Activated CD8-positive, alpha-beta T cell treated with anti-CD3 and anti-CD28 coated beads for 36 hours (primary cell): ENCODE measurements at places on chromosomes 16 and 17. TPM values are rescaled to one million over a fixed set of nuclear protein-coding genes. Genes with fewer than 3 reads are reported as not detected.

- peak; percentile 48 for DNase-seq
These were observed 155.4 kb downstream of the CLEC16A start for GRCh38 chr16:11099672-11100205.

DNA sequence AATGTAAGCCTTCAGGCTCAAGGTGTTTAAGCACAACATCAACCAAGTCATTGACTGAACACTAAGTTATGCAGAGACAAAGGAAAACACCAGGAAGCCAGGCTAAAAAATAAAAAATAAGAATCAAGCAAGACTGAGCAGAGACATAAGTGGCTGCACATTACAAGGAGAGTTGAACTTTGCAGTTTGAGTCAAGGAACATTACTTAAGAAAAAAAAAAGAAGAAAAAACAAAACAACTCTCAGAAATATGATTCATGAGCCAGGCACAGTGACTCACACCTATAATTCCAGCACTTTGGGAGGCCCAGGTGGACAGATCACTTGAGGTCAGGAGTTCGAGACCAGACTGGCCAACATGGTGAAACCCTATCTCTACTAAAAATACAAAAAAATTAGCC is 168.1 kb downstream of the C16orf95 start:
- DNase-seq, result no peak

Gene NME1
- 296 TPM for total RNA-seq

Gene GP1BA
- not detected for total RNA-seq

Gene FAM171A2
- total RNA-seq, result 0.43 TPM

DNA sequence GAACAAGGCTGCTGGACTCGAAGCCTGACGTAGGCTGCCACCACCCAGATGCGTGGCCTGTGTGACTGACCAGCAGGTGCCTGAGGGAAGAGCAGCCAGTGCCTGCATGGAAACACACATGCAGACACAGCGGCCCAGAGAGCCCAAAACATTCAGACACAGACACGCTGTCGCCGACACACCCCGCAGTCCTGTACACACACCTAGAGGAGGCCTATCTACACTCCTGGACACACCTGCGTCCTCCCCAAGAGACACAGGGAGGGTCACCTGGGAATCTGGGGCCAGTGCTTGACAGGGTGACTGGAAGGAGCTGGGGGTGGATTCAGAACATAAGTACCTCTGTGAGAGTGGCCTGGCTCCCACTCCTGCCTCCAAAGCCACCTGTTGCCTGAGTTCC is 6.1 kb upstream of the TSPOAP1 start:
- DNase-seq, result no peak

- peak; percentile 33 for DNase-seq
These were observed 670 bp upstream of the CTF1 start for GRCh38 chr16:30895627-30896260.

DNA sequence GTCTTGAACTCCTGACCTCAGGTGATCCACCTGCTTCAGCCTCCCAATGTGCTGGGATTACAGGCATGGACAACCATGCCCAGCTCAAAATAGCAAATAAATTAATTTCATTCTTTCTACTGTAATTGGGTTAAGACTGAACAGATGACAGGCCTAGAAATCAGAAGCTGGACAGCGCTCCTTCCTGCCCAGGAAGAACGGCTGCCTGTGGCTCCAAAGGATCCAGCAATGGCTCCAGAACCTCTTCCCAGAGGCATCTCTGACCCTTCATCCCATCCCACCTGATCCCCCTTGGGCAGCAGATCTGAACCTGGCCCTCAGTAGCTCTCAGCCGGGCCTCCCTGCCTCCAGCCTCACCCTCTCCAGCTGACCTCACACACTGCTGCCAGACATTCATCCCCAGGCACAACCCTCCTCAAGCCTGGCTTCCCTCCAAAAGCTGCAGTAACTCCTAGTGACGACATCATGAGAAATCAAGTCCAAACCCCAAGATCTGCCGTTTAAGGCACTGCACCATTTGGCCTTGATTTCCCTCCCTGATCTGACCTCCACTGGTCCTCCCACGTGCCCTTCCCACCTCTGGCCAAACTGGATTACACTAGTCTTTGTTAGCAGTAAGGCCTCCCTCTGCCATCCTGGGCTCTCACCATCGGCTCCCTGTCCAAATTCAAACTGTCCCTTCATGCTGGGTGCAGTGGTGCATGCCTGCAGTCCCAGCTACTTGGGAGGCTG is 3.1 kb upstream of the MIF4GD start:
- no peak for DNase-seq

DNA sequence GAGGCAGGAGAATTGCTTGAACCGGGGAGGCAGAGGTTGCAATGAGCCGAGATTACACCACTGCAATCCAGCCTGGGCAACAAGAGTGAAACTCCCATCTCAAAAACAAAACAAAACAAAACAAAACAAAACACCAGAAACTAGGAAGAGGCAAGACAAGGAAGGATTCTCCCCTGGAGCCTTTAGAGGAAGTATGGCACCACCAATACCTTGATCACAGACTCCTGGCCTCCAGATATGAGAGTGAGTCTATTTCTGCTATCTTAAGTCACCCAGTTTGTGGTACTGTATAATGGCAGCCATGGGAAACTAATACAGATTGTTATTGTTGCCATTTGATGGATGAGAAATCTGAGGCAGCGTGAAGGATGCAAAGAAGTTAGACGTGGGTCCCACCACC is 14.6 kb upstream of the CPPED1 start:
- no peak for DNase-seq

- no peak for DNase-seq
These were observed 70.2 kb upstream of the NETO2 start for GRCh38 chr16:47213761-47214440.

GRCh38 chr17:56810891-56811775 is 22.6 kb downstream of the C17orf67 start:
- DNase-seq, result no peak

Gene KRT33B
- not detected for total RNA-seq

DNA sequence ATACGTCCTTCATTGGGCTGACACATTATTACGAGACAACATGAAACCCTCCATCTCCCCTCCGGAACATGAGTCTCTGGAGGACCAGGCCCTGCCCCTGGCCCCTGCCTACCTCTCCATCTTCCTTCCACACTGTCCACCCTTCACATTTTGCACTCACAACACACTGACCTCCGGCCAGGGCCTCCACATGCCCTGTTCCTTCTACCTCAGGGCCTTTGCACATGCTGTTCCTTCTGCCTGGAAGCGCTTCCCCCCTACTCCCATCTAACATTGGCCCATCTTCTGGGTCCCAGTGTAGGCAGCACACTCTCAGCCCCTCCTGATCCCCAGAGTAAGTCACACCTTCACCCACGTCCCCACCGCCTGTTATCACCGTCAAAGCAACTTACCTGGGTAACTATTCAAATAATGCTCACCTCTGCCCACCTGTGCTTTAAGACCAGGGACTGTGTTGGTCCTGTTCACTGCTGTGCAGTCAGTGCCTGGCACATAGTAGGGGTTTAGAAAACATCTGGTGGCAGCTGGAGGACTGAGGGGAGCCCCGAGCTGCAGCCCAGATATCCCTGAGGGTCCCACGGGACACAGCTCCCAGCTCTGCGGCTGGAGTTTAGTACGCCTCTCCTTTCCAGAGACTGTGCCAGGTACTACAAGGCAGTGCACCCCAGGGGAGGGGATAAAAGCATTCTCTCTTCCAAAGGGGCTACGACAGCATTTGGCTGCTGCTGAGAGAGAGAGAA is 27.2 kb downstream of the RPH3AL start:
- no peak for DNase-seq

GRCh38 chr17:47872651-47873161 is 21.7 kb upstream of the SP6 start:
- no peak for DNase-seq

DNA sequence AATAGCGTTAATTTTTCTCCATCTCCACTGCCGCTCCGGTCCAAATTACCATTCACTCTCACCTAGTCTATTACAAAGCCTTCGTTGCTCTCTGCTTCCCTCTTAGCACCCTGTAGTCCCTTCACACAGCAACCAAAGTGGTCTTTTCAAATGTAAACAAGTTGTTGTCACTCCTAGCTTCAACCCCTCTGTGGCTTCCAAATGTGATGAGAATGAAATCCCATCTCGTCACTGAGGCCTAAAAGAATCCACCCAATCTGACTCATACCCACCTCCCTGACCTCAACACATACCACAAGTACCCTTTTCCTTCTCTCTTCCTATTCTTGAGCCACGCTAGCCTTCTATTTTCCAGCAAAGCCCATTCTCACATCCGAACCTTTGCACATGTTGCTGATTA is 2.2 kb upstream of the PELP1 start:
- DNase-seq, result no peak

DNA sequence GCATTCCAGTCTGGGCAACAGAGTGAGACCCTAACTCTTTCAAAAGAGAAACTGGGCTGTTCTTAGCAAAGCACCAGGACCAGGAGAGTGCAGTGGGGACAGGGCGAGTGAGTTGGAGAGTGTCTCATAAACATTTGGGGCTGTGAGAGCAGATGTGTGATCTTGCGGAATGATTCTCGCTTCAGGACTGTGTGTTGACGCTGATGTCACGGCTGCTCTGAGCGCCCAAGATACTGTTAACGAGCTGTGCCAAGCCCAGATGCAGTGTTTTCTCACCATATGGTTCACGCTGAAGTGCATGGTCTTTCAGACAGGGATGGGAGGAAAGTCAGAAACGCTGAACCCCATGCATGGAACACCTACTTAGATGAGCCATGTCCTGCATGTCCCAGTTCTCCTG is 438.2 kb downstream of the HS3ST4 start:
- DNase-seq, result no peak

DNA sequence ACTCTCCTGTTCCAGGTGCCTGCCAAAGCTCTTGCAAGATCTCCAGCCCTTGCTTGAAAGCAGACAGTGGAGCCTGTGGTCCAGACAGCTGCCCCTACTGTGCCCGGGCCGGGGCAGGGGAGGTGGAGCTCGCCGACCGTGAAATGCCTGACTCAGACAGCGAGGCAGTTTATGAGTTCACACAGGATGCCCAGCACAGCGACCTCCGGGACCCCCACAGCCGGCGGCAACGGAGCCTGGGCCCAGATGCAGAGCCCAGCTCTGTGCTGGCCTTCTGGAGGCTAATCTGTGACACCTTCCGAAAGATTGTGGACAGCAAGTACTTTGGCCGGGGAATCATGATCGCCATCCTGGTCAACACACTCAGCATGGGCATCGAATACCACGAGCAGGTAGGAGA is 17.7 kb downstream of the CACNA1G start:
- no peak for DNase-seq

DNA sequence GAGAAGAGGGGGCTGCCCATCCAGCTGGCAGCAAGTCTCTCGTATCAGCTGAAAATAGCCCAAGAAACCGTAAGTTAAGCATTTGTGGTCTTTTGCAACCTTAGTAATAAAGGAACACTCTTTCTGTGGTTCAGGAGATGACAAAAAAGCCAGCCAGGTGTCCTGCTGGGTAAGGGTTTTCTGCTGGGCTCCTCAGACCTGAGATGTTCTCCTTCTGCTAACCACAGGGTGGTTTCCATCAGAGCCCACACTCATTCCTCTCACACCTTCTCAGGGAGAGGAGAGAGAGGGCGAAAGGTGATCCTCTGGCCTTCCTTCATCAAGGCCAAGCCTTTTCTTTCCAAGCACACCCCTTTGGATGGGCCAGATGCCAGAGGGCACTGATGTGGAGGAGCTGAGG is 70.7 kb downstream of the TEX14 start:
- no peak for DNase-seq

Gene PLXDC1
- total RNA-seq, result 2.4 TPM

- DNase-seq, result no peak
These were observed 30.4 kb upstream of the FOXK2 start for GRCh38 chr17:82489117-82489516.

Gene KRTAP4-4
- not detected for total RNA-seq

DNA sequence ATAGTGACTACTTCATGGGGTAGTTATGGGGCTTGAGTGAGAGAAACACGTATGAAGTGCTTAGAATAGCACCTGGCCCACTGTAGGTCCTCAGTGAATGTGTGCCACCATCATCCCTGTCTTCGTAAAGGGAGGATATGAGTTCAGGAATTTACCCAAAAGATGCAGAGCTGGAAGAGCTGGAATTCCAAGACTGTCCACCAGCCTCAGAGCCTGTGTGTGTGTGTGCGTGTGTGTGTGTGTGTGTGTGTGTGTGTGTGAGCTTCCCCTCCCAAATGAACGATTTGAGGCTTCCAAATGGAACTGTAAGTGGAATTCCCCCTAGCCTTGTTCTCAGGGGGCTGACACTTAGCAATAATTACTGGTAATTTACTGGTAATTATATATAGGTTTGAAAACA is 27.3 kb downstream of the WFDC1 start:
- DNase-seq, result no peak
